ENCODE measurements at places on chromosomes 2 and 18.

DNA sequence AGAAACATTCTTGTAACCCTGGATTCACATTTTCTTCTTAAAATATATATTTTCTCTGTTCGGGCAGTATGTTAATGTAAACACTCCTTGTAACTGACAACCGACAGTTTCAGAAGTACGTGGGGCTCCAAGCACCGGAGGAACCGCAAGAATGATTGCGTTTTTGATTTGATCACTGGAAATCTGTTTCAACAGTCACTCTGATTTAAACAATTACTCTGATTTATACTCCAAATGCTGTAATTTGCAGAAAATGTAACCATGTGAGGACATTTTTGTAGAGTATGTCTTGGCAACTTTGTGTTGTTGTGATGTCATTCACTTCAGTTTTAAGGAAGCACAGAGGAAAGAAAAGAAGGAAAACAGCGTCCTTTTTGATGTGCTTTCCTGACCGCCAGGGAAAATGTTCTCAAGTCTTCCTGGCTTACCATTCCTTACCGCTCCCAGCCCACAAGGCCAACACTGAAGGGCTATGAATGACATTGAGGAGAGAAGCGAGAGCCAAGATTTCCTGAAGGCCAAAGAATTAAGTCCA, 77.7 kb downstream of the APOB start:
- no peak for DNase-seq

DNA sequence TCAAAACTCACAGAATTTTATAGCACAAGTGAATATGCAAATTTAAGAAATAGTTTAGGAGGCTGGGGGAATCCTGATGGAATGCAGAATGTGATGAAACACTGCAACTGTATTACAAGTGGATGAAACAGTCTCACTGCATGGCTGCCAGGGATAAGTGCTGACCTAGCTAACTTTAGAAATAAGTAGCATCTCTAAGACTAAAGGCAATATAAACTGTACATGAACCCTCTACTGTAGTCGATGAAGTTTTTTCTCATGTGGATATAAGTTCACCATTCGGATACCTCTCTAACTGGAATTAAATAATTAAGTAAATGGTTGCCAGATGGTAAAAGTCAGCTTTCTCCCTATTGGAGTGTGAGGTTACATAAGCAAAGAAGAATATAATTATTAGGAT, 777.8 kb upstream of the RAB6C start:
- DNase-seq, result no peak

DNA sequence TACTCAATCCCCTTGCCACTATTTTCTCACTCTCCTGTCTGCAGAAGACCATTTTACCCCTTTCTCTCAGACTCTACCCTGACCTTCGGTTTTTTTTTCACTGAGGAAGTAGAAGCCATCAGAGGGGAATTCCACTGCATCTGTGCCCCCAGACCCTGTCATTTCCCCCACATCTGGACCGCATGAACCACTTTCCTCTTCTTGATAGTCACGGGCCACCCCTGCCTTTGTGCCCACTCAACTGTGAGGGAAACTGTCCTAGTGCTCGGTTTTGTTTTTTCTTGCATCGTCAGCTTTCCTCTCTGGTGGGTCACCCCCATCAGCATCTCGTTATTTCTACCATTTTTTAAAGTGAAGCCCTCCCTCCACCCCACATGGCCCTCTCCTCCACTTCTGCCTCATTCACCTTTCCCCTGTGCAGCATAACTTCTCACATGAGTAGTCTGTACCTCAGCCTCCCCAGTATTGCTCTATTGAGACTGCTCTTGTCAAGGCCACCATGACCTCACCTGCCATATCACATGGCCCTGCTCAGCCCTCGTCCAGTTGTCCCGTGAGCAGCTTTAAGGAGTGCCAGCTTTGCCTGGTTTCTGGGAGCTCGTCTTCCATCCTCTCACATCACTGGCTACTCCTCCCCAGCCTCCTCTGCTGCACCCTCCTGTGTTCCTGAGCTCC, 32.4 kb downstream of the TMEM87B start:
- no peak for DNase-seq

GRCh38 chr2:144421606-144422510, 98.1 kb downstream of the ZEB2 start:
- DNase-seq, result no peak

DNA sequence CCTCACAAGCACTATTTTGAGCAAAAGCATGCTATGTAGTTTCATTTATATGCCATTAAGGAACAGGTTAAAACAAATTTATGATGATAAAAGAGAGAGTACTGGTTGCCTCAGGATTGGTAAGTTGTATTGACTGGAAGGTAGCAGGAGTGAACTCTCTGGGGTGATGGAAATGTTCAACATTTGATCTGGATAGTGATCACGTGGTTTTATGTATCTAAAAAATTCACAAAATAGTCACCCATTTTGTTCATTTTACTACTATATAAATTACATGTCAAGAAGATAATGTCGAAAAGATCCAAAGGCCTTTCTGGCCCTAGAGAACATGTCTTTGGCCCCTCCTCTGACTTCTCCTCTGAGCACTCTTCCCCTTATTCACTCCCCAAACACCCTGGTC, 10.4 kb upstream of the RAPGEF4 start:
- DNase-seq, result no peak

- no peak for DNase-seq
Measured at GRCh38 chr2:84302513-84303412, 156.3 kb downstream of the SUCLG1 start.

DNA sequence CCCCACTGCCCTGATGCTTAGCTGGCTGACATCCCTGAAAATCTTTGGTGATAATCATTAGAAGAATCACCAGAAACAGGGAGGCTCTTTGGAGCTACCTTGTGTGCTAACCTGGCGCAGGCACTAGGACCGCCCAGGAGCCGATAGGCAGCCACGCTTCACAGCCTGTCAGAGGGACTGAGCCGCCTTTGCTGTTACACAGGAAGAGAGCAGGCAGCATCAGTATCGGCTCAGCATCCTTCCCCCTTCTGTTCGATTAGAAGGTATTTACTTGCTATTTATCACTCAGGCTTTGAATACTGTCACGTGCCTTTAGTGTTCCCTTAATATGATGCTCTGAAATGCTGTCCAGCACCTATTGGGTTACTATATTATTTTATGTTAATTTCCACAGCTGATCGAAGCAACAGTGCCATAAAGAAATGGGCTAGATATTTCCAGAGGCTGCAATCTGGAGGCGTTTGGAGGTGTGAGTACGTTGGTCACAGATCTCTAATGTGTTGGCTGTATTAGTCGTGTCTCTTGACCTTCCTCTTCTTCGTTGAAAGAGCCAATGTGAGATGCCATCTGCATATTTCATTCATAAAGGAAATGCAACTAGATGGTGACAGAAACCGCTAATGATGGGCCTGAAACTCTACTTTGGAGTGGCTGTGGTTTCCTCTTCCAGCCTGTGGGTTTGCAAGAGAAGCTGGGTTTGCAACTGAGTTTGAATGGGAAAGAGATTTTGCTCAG, 110.4 kb upstream of the RAB27B start:
- DNase-seq, result no peak

GRCh38 chr2:181457121-181457740, at the start of gene ITGA4:
ITGA4 (plus strand) TSS chr2:181457386; CDS start chr2:181457655, 269 bp downstream.
- DNase-seq, result peak; percentile 84

GRCh38 chr2:222284466-222284865, 14.3 kb downstream of the PAX3 start:
- no peak for DNase-seq

GRCh38 chr2:200435379-200435778, 74.5 kb downstream of the KCTD18 start:
- no peak for DNase-seq

GRCh38 chr2:240336820-240337427, 98.5 kb upstream of the GPC1 start:
- no peak for DNase-seq

DNA sequence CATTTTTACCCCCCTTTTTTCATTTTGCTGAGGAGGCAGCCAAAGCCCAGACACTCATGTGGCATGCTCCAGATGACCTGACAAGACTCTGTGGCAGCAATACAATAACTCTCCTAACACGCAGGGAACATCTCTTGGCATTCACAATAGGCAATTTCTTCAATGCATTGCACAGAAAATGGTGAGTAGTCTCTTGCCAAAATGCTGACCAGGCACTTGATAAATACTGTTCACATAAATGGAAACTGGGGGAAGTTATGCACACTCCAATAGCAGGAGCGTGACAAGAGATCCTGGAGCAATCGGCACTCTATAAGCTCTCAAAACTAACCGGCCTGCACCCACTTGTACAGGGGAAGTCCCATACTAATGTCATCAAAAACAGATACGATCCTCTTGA, 66.3 kb downstream of the NBAS start:
- DNase-seq, result no peak

DNA sequence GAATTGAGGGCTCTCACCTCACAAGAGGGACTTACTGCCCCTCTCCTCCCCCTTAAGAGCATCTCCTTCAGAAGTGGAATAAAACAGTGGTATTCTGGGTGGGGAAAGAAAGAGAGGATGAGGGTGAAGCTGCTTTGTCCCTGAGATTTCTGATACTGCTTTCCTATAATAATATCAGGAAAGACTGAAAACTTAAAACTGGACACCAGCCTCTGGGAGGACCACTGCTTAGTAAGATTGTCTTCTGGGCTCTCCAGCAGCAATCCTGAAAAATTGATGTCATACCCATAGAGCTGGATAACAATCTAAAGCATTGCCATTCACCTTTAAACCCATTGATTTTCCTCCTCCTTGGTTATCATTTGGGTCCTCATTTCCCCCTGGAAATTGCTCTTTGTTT, 4.7 kb upstream of the HOXD4 start:
- DNase-seq, result no peak

GRCh38 chr18:78006774-78007260, 757.2 kb downstream of the GALR1 start:
- no peak for DNase-seq

DNA sequence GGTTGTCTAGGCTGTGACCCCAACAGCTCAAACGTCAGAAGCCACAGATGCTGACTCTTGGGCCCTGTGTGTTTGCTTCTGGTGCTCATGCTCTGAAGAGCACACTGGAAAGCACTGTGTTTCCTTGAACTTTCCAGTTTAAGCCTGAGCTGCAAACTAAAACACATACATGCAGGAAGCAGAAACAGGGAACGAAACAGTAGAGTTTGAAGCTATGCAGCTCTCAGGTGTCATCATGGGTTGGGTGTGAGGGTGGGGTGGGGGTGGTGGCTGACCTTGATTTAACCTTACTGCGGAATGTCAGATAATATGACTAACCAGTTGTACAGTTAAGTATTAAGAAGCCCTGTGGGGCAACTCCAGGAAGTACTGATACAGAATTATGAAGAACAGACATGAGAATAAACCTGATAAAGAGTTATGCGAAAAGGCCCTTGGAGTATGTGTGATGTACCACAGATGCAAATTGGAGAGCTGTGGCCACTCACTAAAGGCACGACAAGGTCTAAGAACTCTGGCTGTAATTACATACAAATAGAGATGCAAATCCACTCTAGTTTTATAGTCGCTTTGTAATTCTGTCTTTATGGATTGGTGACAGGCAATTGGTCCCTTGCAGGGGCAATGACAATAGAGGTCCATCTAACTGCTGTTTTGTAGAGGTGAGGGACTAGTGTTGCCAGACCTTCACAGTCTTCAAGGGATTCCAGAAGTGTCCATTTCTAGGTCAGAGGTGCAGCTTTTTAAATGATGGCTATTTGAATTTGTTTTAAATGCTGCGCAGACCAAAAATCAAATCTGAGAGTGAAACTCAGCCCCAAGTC, 273.1 kb downstream of the NAPG start:
- DNase-seq, result no peak

- no peak for DNase-seq
Measured at GRCh38 chr2:187982668-187983067, 309.0 kb upstream of the GULP1 start.

- DNase-seq, result no peak
Measured at GRCh38 chr2:25378731-25379490, 37.2 kb upstream of the DNMT3A start.

GRCh38 chr18:67788310-67789164, 272.0 kb upstream of the DSEL start:
- DNase-seq, result no peak

DNA sequence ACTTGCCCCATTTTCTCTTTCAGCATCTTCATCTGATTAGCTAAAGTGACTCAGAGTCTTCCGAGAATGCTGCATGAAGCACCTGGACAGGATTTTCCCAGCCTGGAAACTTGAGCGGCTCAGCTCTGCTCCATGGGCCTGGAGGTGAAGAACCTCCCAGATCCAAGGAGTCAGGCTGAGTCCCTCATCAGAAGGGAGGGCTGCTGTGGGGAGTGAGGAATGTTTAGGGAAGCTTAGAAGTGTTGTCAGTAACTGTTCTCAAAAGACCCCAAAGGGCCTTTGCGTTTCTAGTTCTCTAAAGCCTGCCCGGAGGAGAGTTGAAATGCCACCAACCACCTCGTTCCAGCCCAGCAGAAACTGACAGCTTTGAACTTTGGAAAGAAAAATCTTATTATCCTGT, 157.1 kb downstream of the CLIP4 start:
- no peak for DNase-seq

GRCh38 chr2:201969938-201970785, 63.5 kb upstream of the FZD7 start:
- DNase-seq, result no peak

- DNase-seq, result no peak
Measured at GRCh38 chr2:210519594-210519993, 36.8 kb upstream of the CPS1 start.

- no peak for DNase-seq
Measured at GRCh38 chr2:69305712-69306392, 81.2 kb downstream of the GFPT1 start.

DNA sequence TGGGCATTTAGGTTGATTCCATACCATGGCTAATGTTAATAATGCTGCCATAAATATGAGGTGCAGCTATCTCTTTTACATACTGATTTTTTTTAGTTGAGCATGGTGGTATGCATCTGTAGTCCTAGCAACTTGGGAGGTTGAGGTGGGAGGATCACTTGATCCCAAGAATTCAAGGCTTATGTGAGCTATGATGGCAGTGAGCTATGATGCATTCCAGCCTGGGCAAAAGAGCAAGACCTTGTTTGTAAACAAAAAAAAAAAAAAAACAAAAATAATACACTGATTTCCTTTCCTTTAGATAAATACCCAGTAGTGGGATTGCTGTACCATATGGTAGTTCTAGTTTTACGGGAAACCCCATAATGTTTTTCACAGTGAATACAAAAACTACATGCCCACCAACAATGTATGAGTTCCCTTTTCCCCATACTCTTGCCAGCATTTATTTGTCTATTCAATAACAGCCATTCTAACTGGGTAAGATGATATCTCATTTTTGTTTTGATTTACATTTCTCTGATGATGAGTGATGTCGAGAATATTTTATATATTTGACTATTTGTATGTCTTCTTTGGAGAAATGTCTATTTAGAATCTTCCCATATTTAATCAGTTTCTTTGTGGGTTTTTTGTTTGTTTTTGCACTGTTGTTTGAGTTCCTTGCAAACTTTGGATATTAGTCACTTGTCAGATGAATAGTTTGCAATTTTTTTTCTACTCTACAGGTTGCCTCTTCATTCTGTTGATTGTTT, 281.0 kb upstream of the KYNU start:
- DNase-seq, result no peak

DNA sequence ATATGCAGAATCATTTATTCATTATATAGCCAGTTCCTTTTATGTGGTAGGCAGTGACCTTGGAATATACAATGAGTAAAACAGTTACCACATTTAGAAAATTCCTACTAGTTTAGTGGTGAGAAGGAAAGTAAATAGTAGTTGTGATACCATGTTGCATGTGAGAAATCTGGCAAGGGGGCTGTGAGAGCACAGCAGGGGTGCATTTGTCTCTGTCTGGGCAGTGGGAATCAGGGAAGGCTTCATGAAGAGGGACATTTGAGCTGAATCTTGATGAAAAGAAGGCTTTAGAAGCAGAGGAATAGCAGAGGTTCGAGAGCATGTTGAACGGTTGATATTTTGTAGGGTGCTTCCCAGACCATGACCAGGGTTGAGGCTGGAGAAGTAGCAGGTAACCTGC, 78.7 kb downstream of the RAB3GAP1 start:
- no peak for DNase-seq

GRCh38 chr2:70546376-70546775, 7.2 kb downstream of the TGFA start:
- no peak for DNase-seq
